LoVo (cell line): ENCODE measurements at places on chromosomes 13 and 19.

DNA sequence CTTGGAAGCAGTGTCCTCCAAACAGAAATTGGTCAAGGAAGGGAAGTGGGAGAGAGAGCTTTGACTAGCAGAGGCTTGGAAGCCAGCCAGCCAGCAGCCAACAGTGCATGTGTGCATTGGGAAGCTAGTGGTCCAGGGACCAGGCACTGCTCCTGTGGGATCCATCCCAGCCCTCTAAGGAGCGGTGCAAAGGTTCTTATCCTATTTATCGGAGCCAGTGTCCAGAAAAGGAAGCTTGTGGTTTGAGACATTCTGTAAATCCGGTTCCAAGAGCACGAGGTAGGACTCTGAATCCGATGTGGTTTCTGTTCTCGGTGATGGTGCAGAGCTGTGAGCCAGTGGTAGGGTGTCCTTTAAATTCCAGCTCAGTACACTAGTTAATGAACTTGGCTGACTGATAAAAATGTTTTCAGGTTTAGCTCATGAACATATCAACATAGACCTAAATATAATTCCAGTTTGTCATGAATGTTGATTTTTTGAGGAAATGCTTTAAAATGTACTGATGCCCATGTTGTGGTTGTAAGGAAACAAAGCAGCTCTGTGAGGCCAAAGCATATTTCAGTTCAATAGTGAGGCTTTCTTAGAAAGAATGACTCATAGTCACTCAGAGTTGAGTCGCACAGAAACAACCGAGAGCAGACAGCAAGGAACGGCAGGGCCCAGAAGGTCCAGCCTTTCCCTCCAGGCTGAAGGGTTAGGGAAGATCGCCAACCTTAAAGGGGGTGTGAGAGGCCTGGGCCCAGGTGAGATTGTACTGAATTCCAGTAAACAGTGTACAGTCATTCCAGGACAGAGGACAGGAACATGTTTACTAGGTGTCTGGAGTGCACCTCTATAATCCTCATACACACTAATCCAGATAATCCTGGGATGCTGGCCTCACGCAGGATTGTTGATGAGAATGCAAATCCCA, 21.5 kb upstream of the GARRE1 start:
- peak; percentile 21 for DNase-seq

DNA sequence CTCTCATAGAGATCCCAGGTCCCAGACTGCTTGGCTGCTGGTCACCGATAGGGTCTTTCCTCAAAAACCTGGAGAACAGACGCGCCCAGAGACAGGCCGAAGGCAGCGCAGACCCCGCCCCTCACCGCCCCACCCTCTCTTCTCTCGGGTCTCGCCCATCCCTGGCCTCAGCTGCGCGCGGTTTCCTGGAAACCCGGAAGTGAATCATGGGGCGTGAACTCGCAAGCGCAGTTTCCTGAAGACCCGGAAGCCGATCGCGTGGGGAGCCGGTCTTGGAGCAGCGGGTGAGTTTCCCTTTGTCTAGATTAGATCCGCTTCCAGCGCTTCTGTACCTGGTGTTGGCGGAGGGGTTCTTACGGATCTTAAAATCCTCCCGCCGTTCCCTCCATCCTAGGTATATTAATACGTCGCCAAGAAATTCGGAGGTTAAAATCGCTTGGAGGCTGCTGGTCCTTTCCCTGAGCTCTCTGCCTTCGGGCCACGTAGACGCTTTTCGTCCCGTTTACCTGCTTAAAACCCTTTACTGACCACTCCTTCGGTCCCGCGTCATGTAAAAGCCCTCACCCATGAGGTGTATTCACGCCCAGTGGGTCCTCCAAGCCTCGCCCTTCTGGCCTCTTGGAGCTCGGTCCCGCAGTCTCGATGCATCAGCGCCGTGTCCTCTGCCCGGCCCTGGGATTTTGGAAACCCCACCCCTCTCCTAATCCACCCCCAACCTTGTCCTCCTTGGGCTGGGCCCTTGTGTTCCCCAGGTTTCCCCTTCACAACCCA, at the start of gene ZNF578:
ZNF578 (plus strand) TSS at position 230 of the 771 bp plus-strand sequence. CDS start 48,293 bp downstream, outside the sequence.
- no peak for DNase-seq

DNA sequence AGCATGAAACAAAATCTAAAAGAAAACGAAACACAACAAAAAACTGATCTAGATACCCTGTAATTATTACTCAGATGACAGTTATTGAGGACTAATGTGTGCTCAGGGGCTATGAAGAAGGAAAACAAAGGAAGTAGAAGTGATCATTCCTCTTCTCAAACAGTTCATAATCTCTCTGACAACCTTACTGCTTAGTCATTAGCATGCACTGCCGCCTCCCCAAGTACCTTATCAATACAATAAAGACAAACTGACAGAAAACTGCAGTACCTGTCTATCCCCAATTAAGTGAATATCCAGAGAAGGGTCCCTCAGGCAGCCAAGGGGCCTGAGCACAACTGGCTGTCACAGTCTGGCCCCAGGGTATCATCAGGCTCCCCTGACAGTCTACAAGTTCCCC, 22.0 kb upstream of the POU4F1 start:
- DNase-seq = no peak

GRCh38 chr13:50467156-50468110, 376.1 kb downstream of the DLEU7 start:
- no peak for DNase-seq

GRCh38 chr13:79211377-79211776, 194.7 kb downstream of the RBM26 start:
- DNase-seq = no peak

GRCh38 chr13:112928972-112929782, 39.8 kb upstream of the MCF2L start:
- DNase-seq = peak; percentile 8

DNA sequence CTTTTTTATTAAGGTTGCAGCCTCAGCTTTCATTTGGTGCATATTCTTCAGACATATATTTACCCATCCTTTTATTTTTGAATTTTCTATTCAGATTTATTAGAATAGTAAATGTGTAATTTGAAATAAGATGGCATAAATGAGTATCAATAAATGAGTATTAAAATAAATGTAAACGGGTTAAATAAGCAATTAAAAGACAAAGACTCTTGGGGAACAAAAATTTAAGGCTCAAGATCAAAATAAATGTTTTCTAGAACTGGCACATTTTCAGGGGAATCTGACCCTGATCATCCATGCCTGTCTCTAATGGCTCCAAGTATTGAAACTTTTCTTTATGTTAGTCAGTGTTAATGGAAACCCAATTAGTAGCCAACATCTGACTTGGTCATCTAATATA, 3.0 kb downstream of the OR10H3 start:
- no peak for DNase-seq

DNA sequence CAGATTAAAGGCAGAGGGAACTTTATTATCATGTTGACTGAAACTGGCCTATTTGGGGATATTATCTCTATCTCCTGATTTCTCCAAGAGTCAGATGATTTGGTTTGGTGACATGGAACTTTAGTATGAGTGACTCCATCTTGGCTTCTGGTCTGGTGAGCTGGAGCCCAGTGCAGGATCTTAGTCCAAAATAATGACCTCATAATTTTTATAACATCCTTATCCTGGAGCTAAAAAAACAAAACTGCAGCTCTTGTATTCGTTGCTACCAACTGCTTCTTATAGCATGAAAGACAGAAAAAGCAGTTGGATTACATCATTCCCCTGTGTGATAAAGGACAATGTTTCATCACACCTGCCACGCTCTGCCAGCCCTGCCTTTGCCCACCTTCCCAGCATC, 39.3 kb upstream of the RNF17 start:
- no peak for DNase-seq

DNA sequence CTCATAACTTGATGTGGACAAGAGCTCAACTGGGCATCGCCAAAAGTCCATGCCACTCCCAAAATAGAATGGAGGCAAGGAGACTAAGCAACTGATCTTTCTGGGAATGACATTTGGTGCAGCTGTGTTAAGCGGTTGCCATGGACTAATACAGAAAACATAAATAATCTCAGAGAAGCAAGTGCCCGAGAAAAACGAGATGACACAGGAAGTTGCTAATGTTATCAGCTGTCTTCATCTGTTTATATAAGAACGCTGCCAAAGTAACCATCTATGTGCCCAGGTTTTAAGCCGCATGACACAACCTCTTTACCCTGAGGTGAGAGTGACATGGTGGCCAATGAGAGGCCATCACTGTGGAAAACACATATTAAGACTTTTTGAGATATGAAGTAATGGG, 54.9 kb upstream of the SACS start:
- no peak for DNase-seq

GRCh38 chr19:17370026-17370587, 7.0 kb downstream of the PLVAP start:
- DNase-seq = no peak

GRCh38 chr19:43439032-43439708, 24.5 kb downstream of the TEX101 start:
- peak; percentile 89 for DNase-seq

- no peak for DNase-seq
Measured at GRCh38 chr13:95438297-95438696, 114.2 kb upstream of the CLDN10 start.

DNA sequence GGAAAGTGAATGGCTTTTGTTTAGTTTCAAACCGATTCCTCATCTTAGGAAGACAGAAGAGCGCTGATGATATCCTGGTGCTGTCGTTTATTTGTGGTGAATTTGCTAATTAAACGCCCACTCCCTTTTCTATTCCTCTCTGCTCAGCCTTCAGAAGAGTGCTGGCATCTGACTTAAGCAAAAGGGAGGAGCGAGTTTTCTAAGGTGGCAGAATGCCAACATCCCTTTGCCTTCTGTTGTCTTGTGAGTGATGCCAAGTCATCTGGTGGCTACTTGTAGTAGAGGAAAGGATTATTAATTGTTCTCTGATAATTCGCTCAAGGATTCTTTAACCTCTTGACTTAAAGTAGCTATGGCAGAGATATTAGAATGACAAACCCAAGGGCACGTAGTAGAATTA, 68.1 kb downstream of the ERCC5 start:
- DNase-seq = no peak

GRCh38 chr13:114211446-114212157, 23.1 kb upstream of the CDC16 start:
- DNase-seq = no peak

GRCh38 chr19:18008814-18009213, 844 bp downstream of the ARRDC2 start:
- DNase-seq = no peak

- peak; percentile 38 for DNase-seq
Measured at GRCh38 chr19:47230054-47230920, 712 bp downstream of the BBC3 start.

DNA sequence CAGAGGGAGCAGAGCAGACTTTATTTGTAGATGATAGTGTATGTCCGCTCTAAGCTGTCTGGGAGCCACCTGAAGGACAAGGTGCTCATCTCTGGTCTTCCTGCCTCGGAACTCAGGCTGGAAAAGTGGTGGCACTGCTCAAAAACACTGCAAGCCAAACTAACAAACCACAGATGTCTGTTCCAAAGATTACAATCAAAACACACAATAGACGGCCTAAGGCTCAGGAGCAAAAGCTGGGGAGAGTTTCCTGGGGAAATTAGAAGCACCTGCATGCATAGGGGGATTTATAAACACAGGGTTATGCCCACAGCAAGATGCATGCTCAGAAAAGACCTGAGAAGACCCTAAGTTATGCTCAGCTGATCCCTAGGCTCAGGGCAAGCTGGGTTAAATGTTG, 9.4 kb upstream of the EVI5L start:
- no peak for DNase-seq

DNA sequence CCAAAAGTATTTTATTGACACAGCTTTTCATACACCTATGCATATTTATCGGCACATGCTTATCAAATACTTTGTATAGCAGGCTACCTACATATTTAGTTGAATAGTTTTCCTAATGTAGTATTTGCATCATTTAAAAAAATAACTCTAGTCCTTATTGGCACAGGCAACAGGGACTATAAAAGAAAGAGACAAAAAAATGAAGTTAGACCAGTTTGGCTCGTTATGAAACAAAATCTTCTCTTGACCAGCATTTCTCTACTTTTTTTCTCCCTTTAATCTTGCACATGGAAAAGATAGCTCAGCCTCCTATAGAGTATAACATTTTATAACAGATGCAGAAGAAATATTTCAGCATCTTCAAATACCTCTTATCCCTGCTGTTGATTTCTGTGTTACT, 794.8 kb upstream of the MIR17HG start:
- DNase-seq = no peak
